ENCODE measurements at places on chromosomes 2 and 18.

GRCh38 chr2:184498936-184499335 is 99.4 kb upstream of the ZNF804A start:
- DNase-seq, result no peak

DNA sequence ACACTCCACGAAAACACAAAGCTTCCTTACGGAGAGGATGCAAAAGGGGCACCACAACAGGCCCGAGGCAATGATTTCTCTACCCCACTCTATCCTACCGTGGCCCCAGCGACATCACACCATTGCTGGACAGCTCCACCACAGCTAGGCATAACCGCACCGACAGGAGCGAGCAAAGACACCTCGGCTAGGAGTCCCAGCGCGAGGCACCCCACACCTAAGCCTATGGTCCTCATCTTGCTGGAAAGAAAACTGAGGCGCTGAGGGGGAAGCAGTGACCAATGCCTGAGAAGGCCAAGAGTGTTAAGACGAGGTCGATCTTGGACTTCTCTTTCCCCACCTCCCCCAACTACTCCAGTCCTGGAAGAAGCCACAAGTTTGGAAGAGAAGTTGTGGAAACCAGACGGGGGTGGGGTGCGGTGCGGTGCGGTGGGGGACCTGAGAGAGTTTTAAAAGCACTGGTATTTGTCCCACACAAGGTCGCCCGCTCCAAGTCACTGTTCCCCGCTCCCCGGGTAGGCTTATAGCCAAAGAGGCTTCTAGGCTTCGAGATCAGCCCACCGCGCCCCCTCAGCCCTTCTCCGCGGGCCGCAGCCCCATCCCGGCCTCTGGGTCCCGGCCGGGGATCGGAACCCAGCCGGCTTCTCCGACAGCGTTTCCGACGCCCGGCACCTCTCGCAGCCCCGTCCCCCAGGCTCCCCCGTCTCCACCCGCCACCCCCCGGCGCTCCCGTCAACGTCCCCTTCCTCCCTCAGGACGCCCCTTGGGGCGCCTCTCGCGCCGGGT is 766 bp downstream of the PDE6D start:
- peak; percentile 26 for DNase-seq

- peak; percentile 81 for DNase-seq
Observed at GRCh38 chr2:171652416-171652785, 34.9 kb upstream of the DYNC1I2 start.

GRCh38 chr2:121333834-121334558 is 49.0 kb upstream of the TFCP2L1 start:
- no peak for DNase-seq

- DNase-seq, result no peak
Observed at GRCh38 chr18:76449111-76449453, 46.0 kb downstream of the ZNF516 start.

- no peak for DNase-seq
Observed at GRCh38 chr2:86302320-86302719, 35.1 kb downstream of the REEP1 start.

- no peak for DNase-seq
Observed at GRCh38 chr2:112229348-112229747, 25.5 kb downstream of the ZC3H8 start.

- no peak for DNase-seq
Observed at GRCh38 chr2:15367205-15367604, 193.9 kb downstream of the NBAS start.

DNA sequence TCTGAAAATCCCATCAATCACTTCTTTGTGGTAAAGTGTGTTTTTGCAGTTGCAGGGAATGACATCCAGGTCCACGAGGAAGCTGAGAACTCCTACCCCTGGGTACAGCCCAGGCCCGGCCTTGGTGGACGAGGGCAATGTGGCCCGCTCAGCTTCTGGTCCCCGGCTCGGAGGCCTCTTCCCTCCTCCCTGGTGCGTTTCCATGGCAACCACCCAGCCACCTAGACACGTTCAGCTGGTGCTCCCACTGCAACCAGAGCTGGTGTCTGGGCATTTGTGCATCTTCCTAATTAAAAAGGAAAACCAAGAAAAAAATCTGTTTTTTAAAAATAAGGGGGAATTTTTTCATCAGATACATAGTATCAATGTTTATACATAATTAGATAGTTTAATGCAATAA is 603.6 kb upstream of the SALL3 start:
- no peak for DNase-seq

DNA sequence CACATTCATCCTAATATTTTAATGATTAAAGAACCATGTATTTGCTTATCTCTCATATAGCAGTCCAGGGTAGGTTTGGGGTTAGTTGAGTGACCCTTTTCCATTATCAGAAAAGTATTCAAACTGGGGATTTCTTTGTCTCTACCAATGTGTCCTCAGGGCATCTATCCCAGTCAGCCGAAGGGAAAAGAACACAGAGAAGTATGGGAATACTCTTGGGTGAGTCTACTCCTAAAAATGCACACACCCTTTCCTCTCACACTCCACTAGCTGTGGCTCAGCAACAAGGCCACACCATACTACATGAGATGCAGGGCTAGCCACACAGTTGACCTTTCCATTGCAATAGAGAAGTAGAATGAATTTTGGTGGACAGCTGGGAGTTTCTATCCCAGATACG is 114.3 kb downstream of the NXPH2 start:
- no peak for DNase-seq

GRCh38 chr18:76410660-76411417 is 84.2 kb downstream of the ZNF516 start:
- DNase-seq, result no peak

GRCh38 chr2:51994123-51994763 is 962.3 kb upstream of the NRXN1 start:
- DNase-seq, result no peak

DNA sequence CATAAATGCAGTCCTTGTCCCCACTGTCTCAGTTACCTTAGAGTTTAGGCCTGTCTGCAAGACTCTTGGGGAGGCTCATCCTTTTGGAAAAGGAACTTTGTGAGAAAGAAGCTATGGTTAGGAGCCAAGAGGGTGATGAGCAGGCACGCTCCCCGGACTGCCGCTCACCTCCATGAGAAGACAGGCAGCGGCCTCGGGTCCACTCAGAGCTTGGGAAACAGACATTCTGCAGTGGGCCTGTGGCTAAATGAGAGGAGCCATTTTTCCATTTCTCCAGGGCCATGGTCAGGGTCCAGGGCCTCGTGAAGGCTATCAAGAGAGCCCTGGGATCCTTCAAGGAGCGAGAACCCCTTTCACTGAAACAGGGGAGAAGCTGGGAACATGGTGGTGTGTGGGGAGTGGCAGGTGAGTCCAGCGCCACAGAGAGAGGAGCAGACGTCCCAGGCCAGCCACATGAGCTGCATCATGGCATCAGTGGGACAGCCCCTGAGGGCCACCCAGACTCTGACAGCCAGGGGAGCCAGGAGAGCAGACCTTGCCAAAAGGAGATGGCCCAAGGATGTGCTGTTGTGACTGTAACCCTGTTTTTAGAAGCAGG is 4.0 kb upstream of the TEX51 start:
- DNase-seq, result no peak

- DNase-seq, result no peak
Observed at GRCh38 chr18:3110034-3110752, 97.2 kb upstream of the LPIN2 start.

GRCh38 chr18:34493566-34494358 is 216.3 kb upstream of the DTNA start:
- DNase-seq, result peak; percentile 6

DNA sequence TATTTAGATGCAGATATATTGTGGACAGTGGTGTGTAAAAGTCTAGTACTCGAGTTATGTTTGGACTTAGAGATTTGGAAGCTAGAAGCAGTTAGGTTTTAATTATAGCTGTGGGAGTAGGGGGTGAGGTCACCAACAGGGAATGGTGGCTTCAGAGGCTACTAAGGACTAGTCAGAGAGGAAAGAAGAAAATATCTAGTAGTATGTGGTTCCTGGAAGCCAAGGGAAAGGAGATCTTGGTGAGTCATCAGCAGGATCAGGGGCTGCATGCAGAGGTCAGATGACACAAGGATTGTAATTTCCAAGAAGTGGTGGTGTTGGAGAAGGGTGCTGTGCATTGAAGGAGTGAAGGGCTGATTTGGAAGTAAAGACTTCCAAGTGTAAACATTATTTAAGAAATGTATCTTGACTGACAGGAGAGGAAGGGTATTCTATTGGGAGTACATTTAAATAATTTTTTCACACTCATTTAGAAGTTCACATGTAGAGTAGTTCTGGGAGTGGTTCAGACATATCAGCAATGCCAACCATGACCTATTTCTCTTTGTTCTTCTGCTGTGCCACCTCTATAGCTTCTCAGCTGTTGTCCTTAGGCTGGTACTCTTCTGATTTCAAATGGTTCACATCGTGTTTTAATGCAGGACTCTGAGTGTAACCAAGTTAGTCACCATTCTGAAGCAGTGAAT is 59.1 kb downstream of the ACSL3 start:
- peak; percentile 95 for DNase-seq

- DNase-seq, result peak; percentile 53
Observed at GRCh38 chr2:80238692-80239469, 65.7 kb downstream of the LRRTM1 start.

DNA sequence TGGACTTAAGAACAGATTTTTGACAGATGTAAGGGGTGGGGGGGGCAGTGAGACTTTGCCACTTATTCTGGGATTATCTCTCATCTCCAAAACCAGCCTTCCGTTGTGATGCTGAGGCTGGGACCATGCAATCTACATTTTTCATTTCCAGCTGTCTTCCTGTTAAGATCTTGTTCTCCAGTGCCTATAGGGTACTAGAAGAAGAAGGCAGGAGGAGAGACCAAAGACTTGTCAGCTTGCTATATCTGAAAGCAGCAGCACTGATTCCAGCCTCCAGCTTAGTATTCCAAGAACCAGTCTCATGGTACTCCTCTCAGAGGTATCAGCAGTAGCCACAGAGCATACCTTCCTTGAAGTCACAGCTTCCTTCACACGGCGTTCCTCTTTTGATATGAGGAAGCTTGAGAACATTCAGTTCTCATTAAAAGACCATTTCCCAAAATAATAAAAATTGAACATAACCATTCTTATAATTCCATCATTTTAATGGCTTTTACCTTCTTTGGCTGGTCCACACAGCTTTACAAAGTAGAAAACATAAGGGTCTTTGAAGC is 49.8 kb downstream of the USP34 start:
- no peak for DNase-seq

- DNase-seq, result no peak
Observed at GRCh38 chr2:118986738-118987137, 44.7 kb downstream of the MARCO start.

DNA sequence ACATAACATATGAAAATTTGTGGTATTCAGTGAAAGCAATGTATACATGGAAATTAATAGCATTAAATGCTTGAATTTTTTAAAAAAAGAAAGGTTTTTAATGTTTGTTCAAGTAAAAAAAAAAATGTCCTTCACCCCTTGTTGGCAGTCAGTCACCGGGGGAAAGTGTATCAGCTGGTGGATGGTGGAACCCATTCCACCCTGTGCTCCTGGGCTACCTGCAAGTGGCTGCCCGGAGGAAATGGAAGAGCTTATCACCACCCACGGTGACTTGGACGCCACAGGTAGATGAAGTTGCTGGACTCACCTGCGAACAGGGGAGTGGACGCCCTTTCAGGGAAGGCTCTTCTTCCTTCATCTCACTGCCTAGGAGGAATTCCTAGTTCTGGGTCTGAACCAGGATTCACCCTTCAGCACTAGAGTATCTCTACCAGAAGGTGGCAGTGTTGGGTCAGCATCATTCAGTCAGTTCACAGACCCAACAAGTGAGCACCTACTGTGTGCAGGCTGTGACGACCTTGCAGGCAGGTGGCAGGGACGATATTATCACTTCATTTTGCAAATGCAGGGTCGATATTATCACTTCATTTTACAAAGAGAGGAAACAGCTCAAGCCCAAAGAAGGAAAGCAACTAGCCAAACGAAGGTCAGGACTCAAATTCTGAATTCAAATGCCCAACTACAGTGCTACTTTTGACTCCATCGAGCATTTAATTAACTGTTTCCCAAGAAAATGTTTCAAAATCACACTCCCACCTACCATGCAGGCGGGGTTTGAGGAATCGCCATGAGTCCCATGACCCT is 35.8 kb downstream of the CIB4 start:
- DNase-seq, result peak; percentile 36

DNA sequence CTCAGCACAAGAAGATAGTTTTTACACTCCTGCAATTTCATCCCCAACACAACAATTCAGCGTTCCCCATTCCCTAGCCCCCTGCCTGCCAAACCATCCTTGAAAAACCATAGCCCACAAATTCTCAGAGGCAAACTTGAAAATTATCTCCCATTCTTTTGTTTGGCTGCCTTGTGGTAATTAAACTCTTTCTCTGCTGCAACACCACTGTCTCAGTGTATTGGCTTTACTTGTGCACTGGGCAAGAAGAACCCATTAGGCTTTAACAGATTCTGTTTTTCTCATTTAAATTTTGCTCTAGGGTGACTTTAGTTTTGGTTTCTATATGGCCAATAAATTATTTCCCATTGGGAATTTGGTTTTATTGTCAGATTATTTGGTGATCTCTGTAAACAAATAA is 23.2 kb upstream of the FTCDNL1 start:
- no peak for DNase-seq

GRCh38 chr2:220134756-220135534 is 507.5 kb downstream of the SLC4A3 start:
- peak; percentile 11 for DNase-seq

DNA sequence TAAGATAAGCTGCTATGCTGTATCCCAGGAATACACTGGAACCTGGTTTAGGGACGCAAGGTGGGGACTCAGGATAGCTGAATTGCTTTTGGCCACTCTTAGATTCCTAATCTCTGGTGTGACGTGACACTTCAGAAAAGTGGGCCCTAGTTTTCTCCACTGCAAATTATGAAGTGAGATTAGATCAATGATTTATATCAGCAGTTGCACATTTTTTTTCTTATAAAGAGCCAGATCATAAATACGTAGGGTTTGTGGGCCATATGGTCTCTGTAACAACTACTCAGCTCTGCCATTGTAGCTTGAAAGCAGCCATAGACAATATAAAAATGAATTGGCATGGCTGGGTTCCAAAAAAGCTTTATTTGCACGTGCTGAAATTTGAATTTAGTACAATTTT is 85.4 kb upstream of the CPO start:
- no peak for DNase-seq

DNA sequence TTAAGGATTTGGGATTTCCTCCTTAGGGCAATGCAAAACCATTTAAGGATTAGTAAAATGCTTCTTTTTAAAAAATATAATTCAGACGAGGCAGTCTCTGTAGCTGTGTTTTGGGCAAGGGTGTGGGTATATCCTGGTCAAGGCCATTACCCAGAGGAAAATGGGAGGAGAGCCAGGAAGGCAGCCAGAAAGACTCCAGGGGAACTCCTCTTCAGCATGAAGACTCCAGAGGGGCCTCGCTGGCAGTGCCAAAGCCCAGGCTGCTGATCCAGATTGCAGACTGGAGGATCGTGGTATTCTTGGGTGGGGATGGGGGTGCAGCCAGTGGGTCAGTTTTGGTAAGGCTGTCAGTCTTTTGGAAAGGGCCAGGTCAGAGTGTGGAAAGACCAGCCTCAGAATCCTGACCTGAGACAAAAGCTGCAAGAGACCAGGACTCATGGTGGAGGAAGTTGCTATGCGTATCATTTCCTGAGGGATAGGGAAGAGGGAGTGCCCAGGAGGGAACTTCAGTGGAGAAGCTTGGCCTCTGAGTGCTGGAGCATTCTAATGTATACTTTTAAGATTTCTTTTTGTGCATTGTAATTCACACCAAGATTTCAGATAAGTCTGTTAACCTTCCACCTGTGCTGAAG is 20.9 kb upstream of the RAB11FIP5 start:
- no peak for DNase-seq
